A549 treated with CORT108297 at 1 μM for 4 hours (cell line): ENCODE measurements at places on chromosomes 7 and 10. TPM values are rescaled to one million over a fixed set of nuclear protein-coding genes. Genes with fewer than 3 reads are reported as not detected.

Gene CCL26
- 8.2 to 11.2 TPM (median 8.8 TPM) in 5 replicates for total RNA-seq

Gene OPN1SW
- total RNA-seq: not detected in 5 replicates

Gene ENTPD1
- total RNA-seq: 0.02 to 0.05 TPM in 2 of 5 replicates, not detected in the others

Gene EGFR
- total RNA-seq: 85.3 to 136 TPM (median 112 TPM) in 5 replicates

Gene NKX2-3
- total RNA-seq: 0.06 to 0.11 TPM in 2 of 5 replicates, not detected in the others

Gene AGBL3
- total RNA-seq: 0.93 to 1.1 TPM (median 1.0 TPM) in 5 replicates

Gene PILRB
- 24.2 to 37.8 TPM (median 30.9 TPM) in 5 replicates for total RNA-seq

Gene KAZALD1
- total RNA-seq: 1.6 to 3.6 TPM (median 2.8 TPM) in 5 replicates
